ENCODE measurements at places on chromosomes 5 and 9. TPM values are rescaled to one million over a fixed set of nuclear protein-coding genes. Genes with fewer than 3 reads are reported as not detected.
A peak's percentile ranks its signal among the peaks of the same experiment; 100 is the strongest.

DNA sequence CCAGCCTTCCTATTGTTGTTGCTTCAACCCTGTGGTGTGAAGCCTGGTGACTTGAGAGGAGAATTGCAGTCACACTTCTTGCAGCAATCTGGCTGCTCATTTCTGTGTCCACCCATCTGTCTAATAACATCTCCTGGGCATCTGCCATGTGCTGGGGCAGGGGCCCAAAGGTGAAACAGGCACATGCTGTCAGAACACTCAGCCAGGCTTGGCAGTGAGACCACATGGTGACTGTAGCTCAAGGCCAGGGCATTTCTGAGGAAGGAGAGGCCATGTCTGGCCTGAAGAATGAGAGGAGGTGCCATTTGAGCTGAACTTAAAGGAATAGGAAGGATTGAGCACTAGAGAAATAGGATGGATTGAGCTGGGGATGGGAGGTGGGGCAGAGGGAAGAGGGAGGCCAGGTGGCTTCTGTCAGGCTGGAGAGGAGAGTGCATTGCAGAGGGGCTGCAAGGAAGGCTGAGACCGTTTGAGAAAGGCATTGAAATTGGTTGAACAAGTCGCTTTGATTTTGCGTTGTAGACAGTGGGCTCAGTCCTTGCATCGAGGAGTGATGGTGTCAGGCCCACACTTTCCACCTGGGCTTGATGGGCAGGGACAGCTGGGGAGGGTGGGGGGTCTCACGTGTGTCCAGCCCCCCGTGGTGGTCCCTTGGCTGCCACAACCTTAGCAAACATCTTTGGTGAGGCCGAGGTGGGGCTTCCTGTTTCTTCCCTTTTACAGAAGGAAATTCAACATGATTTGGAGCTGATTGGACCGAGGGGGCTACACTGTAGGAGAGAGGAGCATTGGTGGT, 222.4 kb downstream of the CACNA1B start:
- no peak for DNase-seq

- peak; percentile 39 for DNase-seq
These were observed 17.8 kb upstream of the IFNB1 start for GRCh38 chr9:21095561-21095960.

GRCh38 chr5:43007246-43007910, 32.7 kb downstream of the ANXA2R start:
- DNase-seq = peak; percentile 90

PCDHB12 gene
- total RNA-seq = 0.13 TPM

CTXN3 gene
- not detected for total RNA-seq

SPACA9 gene
- 0.79 TPM for total RNA-seq

- DNase-seq = no peak
These were observed 232.0 kb downstream of the RFK start for GRCh38 chr9:76162086-76162730.

CCL27 gene
- total RNA-seq = not detected

KCNIP1 gene
- not detected for total RNA-seq

DNA sequence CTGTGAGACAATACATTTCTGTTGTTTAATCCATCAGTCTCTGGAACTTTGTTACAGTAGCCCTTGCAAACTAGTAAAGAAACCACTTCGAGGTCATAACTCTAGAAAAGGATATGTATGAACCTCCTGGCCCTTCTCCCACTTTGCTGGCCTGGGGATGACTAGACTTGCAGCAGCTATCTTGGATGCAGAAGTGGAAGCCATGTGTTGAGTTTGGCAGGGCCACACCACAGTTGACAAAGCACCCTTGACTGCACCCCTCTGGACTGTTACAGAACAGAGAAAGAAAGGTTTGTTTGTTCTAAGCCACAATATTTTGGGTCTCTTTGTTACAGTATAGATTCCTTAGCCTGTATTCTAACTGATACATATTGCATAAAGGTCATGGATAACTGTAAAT, 183.2 kb upstream of the TAS2R1 start:
- DNase-seq = no peak

HTR1A gene
- total RNA-seq = not detected

DNA sequence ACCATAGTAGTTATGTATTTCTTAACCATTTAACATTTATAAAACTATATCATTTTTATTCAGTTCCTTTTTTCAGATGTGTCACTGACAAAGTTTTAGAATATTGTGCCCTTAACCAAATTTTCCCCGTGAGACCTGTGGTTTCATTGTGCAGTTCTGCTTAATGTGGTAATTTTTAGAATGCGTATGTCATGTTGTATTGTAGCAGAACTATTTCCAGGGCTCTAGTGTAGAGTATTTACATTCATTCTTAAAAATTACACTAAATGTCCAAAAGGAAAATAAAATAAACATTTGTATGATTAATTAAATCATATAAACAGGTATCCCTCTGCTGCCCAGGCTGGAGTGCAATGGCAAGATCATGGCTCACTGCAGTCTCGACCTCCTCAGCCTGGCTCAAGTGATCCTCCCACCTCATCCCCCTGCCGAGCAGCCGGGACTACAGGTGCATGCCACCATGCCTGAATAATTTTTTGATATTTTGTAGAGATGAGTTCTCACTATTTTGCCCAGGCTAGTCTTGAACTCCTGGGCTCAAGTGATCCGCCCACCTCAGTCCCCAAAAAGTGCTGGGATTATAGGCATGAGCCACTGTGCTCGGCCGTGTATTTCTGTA, 15.4 kb downstream of the SERINC5 start:
- DNase-seq = no peak

GRCh38 chr5:38758774-38759600, 86.8 kb upstream of the OSMR start:
- DNase-seq = no peak

DNA sequence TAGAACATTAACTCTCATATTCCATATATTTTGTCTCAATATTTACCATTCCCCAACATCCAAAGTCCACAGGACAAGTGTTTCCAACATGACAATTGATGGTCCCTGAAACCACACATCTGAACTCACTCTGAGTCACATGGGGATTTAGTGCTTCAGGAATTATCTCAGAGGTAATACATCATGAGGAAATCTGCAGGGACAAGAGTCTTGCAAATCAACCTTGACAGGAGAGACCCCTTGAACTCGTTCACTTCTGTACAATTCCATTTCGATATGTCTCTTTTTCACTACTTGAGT, 119.7 kb upstream of the ABCA1 start:
- DNase-seq = peak; percentile 58

CCDC171 gene
- total RNA-seq = 2.8 TPM

- no peak for DNase-seq
These were observed 234.6 kb downstream of the CACNA1B start for GRCh38 chr9:138112090-138112748.

SNX30 gene
- total RNA-seq = 13.2 TPM

- DNase-seq = no peak
These were observed 80.4 kb downstream of the ALDH7A1 start for GRCh38 chr5:126514558-126515141.

GRCh38 chr5:167696558-167697314, 594.7 kb upstream of the WWC1 start:
- DNase-seq = no peak

NIM1K gene
- not detected for total RNA-seq

DNA sequence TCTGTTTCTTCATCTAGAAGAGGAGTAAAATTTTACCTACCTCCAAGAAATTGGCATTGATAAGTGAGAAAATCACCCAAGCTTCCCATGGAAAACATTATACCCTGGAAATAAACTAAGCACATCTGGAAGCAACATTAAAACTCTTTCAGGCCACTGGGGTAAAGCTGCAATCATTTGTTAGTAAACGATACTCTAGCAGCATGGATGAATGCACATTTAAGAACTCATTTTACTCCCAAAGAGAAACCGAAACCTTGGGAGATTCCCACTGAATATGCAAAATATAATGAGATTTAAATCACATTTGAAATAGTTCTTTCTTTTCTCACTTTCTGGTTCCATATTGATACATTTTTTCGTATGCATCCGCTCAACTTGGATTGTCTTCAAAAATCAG, 467.5 kb downstream of the EFNA5 start:
- no peak for DNase-seq

GRCh38 chr5:84384604-84385575, at the start of gene EDIL3:
TSS of gene EDIL3 (minus strand) at chr5:84384880. CDS start at chr5:84384374, 506 bp downstream.
- DNase-seq = no peak
